ENCODE measurements at places on chromosomes 1 and 21.
A peak's percentile ranks its signal among the peaks of the same experiment; 100 is the strongest.

DNA sequence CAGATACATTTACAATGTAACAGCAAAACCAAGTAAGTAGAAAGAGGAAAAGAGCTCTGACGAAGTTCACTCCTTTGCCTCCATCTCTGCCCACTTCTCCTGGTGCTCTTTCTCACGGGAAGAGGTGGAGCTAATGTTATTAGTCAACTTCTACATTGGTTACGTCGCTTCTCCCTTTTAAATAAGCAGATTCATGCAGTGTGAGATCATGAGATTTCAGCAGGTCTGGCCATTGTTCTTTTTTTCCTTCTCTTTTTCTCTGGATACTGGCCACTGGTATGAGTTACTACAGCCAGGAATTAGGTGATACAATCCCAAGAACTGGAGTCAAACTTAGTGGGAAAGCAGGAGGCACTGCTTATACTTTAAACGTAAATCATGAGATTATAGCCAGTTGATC is 207.1 kb downstream of the AKT3 start:
- no peak for DNase-seq

DNA sequence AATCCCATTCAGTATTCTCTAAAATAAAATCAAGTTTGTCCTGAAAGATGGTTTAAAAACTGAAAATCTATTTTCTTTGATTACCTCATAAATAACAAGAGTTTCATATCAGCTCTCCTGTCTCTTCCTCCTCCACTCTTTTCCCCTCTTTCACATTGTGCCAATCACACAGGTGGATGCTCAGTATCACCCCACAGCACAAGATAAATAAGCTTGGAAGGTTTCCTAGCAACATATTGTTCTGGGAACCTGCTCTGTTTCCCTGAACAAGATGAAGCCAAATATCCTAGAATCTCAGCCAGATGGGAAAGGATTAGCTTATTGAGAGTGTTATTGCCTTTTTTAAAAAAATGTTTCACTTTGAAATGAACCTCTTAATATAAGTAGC is 45.7 kb upstream of the CACYBP start:
- DNase-seq, result no peak

- no peak for DNase-seq
Observed at GRCh38 chr1:226697151-226697928, 41.7 kb downstream of the ITPKB start.

DNA sequence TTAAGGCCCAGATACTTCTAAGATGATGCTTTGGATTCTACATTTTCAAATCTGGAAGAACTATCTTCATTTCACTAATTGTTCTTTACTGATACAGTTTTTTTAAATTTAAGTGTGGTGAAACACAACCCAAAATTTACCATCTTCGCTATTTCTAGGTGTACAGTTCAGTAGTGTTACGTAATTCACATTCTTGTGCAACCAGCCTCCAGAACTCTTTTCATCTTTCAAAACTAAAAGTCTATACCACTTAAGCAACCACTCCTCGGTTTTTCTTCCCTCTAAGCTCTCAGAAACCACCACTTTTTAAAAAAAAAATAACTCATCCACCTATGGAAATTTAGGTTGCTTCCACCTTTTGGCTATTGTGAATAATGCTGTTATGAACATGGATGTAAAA is 220.7 kb downstream of the PDE4B start:
- DNase-seq, result no peak

- no peak for DNase-seq
Observed at GRCh38 chr1:103363008-103363365, 162.5 kb upstream of the RNPC3 start.

DNA sequence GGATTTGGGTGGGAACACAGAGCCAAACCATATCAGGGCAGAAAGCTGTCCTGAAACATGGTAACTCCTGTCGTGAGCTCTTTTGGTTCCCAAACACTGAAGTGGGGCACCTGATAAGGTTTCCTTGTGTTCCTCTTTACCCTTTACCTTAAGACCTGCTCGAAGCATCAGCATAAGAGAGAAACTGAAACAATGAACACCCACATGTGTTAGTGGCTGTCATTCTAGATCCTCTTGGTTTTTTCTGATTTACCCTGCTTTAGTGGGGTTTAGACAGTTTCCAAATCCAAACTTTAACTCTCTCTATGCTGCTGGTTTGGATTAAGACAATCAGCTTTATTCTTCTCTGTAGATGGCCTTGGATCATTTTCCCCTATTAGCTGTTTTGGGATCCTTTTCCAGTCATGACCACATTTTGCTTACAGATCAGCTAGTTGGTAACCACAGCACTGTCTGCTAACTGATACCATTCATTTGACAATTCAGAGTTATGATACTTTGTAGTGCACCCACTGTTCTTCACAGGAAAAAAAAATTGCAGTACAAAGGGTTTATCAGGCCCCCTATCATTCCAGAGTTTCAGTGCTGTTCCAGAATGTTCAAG is 975 bp upstream of the MNDA start:
- DNase-seq, result no peak

DNA sequence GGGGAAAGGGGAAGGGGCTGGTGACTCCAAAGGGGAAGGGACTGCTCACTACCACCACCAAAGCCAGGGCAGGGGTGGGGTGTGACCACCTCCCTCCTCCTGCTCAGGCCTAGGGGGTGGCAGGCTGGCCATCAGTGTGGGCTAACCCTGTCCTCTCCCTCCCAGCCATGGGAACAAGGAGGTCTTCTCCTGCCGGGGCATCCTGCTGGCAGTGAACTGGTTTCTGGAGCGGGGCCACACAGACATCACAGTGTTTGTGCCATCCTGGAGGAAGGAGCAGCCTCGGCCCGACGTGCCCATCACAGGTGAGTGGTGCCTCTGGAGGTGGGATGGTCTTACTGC is 5.7 kb downstream of the ZC3H12A start:
- no peak for DNase-seq

DNA sequence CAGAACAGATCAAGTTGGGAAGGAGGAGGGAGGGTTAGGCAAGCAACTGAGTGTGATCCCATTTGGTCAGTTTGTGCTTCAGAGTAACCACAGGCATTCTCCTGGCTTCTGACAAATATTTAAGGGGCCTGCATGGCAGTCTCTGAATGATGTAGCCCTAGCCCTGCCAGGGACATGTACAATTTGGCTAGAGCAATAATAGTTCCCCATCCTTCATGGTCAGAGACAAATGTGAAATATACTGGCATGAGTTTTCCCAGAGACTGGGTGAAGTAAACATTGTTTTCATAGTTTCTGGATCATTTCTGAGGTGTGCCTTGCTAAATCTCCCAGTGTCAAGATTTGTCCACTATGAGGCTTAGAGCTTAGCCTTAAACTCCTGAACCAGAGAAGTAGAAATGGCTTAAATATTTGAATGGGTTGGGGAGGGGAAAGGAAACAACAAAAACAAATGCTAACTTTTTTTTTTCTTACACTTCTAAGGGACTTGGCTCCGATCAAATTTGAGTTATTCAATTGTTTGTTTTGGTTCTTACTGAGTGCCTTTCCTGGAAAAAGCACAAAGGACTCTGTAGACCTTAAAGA is 42.0 kb upstream of the UBE2U start:
- no peak for DNase-seq

DNA sequence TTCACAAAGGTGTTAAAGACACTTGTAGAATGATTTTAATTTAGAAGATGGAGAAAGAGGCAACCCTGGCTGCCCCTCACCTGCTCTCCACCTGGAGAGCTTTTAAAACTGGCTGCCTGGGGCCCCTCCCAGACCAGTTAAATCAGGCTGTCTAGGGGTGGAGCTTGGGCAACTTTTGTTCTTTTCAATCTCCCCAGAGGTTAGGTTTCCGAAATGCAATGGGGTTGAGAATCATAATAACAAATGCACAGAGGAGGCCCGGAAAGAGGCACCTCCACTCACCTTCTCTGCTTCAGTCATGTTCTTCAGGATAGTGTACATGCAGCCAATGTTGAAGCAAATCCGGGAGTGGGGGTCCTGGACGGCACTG is 400 bp downstream of the NCF2 start:
- no peak for DNase-seq

GRCh38 chr1:27357281-27358037 is 9.3 kb downstream of the MAP3K6 start:
- DNase-seq, result peak; percentile 66

DNA sequence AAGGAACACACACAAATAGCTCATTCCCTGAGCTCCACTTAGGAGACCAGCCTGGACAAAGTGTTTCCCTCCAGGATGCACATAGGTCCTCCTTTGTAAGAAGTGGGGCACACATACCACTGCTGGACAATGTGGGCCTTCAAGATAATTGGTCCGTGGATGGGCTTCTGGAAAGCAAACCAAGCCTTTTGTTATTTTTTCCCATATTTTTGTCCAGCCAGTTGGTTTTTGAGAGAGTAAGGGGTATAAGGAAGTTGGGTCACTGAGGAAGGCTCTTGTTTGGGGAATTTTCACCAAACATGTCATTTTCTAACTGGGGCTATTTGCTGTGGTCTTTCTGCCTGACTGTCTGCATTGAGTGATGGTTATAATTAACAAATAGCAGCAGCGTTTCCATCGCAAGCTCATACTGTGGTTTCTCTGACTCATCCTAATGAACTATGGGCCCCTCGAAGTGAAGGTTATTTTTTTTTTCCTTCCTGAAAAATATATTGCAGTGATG is 306.3 kb upstream of the DUSP10 start:
- no peak for DNase-seq

- DNase-seq, result no peak
Observed at GRCh38 chr1:174643206-174643605, 195.4 kb downstream of the GPR52 start.

DNA sequence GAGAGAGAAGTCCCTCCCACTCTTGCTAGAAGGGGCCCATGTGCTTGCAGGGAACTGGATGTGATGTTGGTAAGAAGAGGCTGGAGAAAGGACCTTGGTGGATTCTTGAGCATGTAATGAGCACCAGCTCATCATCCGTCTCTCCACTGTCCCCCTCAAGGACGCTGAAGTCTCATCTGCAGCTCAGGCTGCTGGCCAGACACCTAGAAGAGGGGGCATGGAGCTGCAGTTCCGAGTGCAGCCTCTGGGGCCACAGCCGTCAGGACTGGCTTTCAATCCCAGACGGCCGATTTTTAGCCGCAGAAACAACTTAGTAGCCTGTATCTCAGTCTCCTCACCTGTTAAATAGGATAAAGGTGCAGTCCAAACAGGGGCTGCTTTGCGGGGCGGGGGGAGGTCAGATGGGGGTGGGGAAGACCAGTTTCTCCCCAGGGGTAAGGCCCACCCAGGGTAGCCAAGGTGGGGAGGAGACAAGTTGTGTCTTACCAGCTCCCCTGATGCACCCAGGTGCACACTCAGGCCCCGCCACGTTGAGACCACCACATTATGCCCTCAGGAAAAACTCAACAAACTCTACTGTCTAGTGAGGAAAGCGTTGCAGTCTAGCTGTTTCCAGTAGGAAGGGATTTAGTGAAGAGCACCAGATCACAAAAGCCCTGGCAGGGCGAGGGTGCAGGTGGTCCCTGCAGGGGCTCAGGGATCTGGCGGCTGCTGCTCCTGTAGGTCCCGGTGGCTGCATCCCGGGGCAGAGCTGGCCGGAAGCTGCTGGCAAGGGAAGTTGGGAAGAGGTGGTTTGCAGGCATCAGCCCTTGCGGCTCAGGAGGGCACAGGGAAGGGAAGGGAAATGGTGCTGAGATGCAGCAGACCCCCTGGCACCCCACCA is 29.5 kb downstream of the LDLRAP1 start:
- peak; percentile 16 for DNase-seq

DNA sequence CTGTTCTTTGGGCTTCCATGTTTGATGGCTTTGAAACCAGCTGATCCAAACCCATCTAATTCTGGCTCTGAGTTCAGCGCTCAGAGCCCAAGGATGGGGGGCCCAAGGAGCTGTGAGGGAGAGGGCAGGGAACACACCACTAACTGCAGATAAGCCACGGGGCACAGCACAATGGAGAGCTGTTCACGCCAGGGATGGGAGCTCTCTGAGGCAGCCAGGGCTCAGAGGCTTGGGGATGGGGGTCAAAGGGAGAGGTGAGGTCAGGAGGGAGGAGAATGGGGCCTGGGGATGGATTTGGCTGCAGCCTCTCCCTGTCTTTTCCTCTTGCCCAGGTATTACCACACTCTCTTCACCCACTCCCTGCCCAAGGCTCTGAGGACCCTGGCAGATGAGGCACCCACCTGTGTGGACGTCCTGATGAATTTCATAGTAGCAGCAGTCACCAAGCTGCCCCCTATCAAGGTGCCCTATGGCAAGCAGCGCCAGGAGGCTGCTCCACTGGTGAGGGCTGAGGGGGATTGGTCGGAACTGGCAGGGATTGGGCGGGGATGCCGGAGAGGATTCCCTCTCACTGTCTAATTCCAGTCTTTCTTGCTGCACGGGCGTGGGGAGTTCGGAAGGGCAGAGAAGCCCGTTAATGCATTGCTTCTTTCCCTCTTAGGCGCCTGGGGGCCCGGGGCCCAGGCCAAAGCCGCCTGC is 11.3 kb downstream of the SLC30A2 start:
- no peak for DNase-seq

DNA sequence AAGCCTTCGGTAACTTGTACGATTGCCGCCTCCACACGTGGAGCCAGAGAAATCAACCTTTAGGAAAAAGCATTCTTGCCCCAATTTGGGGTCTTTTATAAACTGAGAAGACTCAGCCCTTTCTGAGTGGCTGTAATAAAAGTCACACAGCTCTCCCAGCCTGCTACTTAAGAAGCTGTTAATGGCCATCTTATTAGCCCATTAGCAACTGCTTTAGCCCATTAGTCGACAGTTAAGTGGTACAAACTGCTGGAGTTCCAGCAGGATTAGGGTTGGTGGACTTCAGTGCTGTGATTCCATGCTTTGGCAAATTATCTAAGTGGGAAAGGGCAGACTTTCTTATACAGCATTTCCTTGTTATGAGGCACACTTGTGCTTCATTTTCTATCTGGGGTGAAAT is 461.3 kb downstream of the RPS6KC1 start:
- no peak for DNase-seq

- no peak for DNase-seq
Observed at GRCh38 chr1:180116964-180117763, 37.5 kb upstream of the QSOX1 start.

GRCh38 chr1:231724041-231724440 is 97.5 kb downstream of the DISC1 start:
- DNase-seq, result no peak

DNA sequence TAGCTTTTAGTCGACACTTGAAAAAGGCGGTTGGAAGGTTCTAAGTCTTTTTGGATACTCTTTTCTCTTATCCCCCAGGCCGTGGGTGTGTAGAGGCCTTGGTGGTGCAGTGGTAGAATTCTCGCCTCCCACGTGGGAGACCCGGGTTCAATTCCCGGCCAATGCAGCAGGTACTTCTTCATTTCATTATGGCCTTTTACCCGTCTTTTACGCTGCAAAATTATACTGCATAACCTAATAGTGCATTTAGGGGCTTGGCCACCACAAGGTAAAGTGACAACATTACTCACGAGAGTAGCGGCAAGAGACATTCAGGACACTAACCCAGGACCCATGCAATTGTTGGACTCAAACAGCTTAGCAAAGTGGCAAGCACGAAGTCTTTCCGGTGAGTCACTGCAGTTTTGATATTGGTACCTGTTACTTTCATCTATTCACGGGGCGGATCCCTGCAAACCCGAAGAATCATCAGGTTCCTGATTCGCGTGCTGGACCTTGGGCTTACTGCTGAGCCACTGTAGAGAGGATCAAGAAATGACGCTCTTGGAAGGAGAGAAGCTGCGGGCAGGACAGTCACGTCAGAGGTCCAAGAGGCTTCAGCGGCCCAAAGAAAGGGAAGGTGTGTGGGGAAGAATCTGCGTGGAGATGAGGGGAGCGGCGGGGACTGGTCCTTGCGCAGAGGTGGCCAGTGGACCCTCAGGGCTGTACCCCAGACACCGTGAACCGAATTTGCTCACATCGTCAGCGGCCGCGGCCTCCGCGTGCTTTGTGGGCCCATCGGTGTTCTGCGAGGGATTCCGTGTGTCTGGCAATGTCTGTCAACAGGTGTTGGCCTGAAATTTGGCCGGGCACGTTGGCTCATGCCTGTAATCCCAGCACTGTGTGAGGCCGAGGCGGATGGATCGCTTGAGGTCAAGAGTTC is 12.9 kb upstream of the RNU1-4 start:
- no peak for DNase-seq
